ENCODE measurements at places on chromosomes 11 and 22. TPM values are rescaled to one million over a fixed set of nuclear protein-coding genes. Genes with fewer than 3 reads are reported as not detected.

GRCh38 chr11:60891103-60891741 lies 15.2 kb downstream of the PRPF19 start:
- no peak for DNase-seq
- no peak overlapping the region for H3K4me3 ChIP-seq
- H3K36me3 ChIP-seq: peaks cover 34% of the 10 kb centered on the region
- no peaks in the 10 kb centered on the region for H3K4me1 ChIP-seq

GRCh38 chr11:19889531-19889930 lies 176.9 kb downstream of the NAV2 start:
- no peaks in the 10 kb centered on the region for H3K27me3 ChIP-seq
- peaks cover 15% of the 10 kb centered on the region for H3K36me3 ChIP-seq
- DNase-seq: no peak
- H3K27ac ChIP-seq: no peak overlapping the region

Gene MMP13
- total RNA-seq: not detected

GRCh38 chr22:26889802-26890201 lies 232.4 kb downstream of the MIAT start:
- no peaks in the 10 kb centered on the region for H3K4me1 ChIP-seq
- DNase-seq: no peak
- no peak overlapping the region for H3K27ac ChIP-seq
- H3K36me3 ChIP-seq: no peaks in the 10 kb centered on the region
- no peaks in the 10 kb centered on the region for H3K27me3 ChIP-seq

GRCh38 chr11:123838659-123839058 lies 32.5 kb upstream of the OR6M1 start:
- no peaks in the 10 kb centered on the region for H3K27me3 ChIP-seq
- H3K4me3 ChIP-seq: no peak overlapping the region
- H3K36me3 ChIP-seq: no peaks in the 10 kb centered on the region
- H3K4me1 ChIP-seq: no peaks in the 10 kb centered on the region

DNA sequence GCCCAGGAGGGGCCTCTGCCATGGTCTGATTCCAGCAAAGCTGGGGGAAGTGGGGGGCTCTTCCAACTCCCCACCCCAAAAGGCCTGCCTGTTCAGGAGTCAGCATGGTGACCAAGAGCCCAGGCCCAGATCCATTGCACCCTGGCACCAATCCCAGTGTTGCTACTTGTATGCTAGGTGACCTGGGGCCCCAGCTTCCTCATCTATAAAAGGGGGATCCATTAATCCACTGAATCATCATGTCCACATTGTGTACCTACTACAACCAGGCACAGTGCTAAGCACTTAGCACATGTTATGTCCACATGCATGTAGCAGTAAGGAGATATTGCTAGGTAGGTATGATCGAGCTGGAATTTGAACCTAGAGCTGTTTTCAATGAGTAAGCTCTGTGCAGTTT lies 2.0 kb downstream of the SYT12 start:
- H3K27me3 ChIP-seq: peaks cover 7% of the 10 kb centered on the region
- no peak overlapping the region for H3K4me3 ChIP-seq
- no peak overlapping the region for H3K27ac ChIP-seq
- peaks cover 17% of the 10 kb centered on the region for H3K4me1 ChIP-seq
- no peak for DNase-seq

Gene TSGA10IP
- total RNA-seq: not detected

DNA sequence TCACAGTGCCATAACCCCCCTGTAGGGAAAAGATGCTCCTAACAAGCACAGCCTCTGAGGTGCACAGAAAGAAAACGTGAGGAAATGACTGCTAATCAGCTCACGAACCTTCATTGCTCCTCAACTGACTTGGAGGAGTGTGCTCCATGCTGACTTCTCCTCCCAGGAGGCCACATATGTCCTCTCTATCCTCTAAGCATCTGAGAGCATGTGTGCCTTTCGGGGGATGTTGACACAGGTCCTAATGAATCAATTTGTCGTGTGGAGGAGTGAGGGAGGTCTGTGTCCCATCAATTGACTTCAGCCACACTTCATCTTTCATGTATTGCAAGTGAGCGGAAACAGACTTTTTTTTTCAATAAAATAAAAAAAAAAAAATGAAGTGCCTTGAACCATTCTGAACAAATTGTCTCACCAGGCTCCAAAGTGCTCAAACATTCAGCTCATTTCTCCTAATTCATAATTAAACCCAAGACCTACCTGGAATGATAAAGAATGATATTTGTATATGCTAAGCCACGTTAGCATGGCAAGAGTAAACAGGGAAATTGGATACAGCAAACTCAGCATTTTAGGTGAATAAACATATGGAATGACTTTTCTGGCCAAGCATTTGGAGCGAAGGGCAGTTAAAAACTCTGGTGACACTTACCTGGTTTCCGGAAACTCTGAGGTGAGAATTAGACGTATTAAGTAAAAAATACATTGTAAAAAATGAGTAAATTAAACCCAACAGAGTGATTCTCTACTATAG lies 317.6 kb upstream of the FAT3 start:
- H3K27ac ChIP-seq: no peak overlapping the region
- H3K4me3 ChIP-seq: no peak overlapping the region
- no peaks in the 10 kb centered on the region for H3K4me1 ChIP-seq
- DNase-seq: no peak
- H3K27me3 ChIP-seq: no peaks in the 10 kb centered on the region

Gene TTLL8
- not detected for total RNA-seq

Gene OR6T1
- total RNA-seq: not detected

Gene CCDC87
- 0.86 TPM for total RNA-seq

GRCh38 chr11:81987829-81988472 lies 745.7 kb downstream of the FAM181B start:
- H3K27me3 ChIP-seq: no peaks in the 10 kb centered on the region
- H3K27ac ChIP-seq: no peak overlapping the region
- H3K36me3 ChIP-seq: no peaks in the 10 kb centered on the region
- H3K4me1 ChIP-seq: peaks cover 6% of the 10 kb centered on the region
- DNase-seq: peak; percentile 61
- no peak overlapping the region for H3K4me3 ChIP-seq

DNA sequence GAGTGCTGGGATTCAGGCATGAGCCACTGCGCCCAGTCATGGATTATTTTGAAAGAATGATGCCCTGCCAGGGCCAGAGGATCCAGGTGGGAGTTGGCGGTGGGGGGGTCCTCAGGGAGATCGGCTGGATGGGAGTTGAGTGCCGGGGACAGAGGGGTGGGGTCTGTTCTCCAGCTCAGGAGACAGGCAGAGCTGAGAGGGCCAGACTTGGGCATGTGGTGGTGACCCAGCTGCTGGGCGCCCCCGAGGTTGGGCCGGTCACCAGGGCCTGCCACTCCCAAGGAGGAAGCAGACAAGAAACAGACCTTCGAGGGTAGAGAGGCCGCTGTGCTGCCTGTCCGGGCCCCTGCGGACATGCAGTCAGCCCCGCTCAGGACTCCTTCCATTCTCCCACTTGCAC lies 11.8 kb upstream of the PRODH start:
- H3K27ac ChIP-seq: no peak overlapping the region
- H3K4me3 ChIP-seq: no peak overlapping the region

DNA sequence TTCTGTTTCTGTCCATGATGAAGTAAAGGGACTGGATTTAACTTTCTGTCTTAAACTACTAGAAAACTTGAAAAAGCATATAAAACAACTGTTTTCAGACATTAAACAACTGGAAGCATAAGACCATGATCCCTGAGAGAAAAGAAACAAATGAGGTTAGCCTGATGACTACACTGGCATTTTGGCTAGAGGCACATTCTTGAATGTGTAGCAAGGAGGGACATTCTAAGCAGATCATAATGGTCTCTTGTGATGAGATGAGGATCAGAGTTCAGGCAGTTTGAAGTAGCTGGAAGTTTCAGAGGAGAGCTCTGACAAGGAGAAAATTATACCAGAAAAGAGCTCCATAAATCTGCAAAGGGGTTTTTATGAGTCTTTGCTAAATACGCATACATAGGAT lies 75.4 kb downstream of the AASDHPPT start:
- no peak overlapping the region for H3K27ac ChIP-seq

- no peaks in the 10 kb centered on the region for H3K36me3 ChIP-seq
- H3K4me1 ChIP-seq: no peaks in the 10 kb centered on the region
- DNase-seq: peak; percentile 64
- peak overlapping the region; percentile 85 for H3K4me3 ChIP-seq
- peak overlapping the region; percentile 88 for H3K27ac ChIP-seq
Observed at GRCh38 chr22:45670981-45671782, 452 bp upstream of the ATXN10 start.

DNA sequence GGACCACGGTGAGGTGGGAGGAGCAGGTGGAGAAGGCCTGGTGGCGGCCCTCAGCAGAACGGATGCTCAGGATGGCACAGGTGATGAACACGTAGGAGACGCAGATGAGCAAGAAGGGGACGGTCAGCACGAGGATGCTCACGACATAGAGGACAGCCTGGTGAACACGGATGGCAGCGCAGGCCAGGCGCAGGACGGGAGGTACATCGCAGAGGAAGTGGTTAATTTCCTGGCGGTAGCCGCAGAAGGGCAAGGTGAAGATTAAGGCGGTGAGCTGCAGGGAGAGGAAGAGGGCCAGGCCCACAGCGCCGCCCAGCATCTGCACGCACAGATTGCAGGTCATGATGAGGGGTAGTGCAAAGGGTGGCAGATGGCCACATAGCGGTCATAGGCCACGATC lies 24.0 kb upstream of the OR10W1 start:
- H3K27me3 ChIP-seq: no peaks in the 10 kb centered on the region
- no peak for DNase-seq
- H3K36me3 ChIP-seq: no peaks in the 10 kb centered on the region

GRCh38 chr22:45887202-45888131 lies 89.5 kb downstream of the WNT7B start:
- no peaks in the 10 kb centered on the region for H3K36me3 ChIP-seq
- H3K27me3 ChIP-seq: no peaks in the 10 kb centered on the region
- H3K4me1 ChIP-seq: peaks cover 21% of the 10 kb centered on the region
- no peak overlapping the region for H3K27ac ChIP-seq
- H3K4me3 ChIP-seq: no peak overlapping the region

DNA sequence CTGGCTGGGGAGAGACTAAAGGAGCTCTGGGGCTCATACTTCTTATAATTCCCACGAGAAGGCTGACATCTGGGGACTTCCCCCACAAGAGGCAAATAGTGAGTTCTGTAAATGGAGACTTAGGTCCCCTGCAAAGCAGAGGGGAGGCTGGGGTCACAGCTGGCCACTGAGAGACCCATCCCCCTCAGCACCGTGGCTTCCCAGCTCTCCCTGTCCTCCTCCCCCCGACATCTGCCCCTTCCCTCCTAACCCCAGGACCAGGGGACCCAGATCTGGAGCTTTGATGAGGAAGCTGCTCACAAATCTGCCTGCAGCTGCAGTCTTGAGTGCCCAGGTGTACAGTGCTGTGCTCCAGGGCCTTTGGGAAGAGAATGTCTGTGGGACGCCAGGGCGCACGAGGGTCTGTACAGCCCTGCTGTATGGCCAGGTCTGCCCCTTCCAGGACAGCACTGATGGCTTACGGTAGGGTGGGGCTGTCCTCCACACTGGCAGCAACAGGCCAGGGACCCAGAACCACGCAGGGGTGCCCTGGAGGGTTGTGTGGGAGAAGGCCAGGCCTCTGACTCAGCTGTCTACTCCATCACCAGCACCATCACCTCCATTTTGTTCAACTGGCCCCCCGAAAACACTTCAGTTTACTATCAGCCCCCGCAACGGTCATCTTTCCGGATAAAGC lies 1.1 kb downstream of the RGL4 start:
- H3K27ac ChIP-seq: no peak overlapping the region
- H3K4me1 ChIP-seq: no peaks in the 10 kb centered on the region
- DNase-seq: no peak
- H3K4me3 ChIP-seq: no peak overlapping the region
- H3K27me3 ChIP-seq: no peaks in the 10 kb centered on the region

Gene MMP27
- not detected for total RNA-seq

Gene NXPE4
- not detected for total RNA-seq

DNA sequence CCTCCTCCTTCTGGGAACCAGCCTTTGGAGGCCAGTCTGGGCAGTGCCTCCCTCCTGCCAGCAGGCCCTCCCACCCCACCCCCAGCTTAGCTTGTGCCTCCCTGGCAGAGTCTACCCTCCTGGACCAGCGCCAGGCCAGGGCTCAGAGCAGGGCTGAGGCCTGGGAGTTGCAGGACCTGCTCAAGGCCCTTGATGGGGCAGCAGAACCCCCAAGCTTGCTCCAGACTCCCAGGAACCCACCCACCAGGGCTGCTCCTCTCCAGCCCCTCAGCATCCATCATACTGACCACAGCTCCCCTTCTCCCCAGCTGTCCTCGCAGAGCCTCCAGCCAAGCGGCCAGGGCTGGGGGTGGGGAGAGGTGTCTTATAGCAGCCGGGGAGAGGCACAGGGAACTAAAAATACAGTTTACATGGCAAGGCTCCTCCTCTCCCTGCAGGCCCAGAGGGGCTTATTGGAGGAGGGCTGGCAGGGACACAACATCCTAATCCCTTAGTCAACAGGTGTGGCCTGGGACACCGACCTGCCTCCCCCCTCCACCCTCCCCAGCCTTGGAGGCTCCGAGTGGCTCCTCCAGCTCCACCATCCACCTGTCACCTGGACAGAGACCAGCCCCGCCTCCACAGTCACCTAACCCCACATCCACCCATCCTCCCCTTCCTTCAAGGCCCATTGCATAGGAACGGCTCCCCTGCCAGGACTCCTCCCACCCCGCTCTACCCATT lies 5.2 kb upstream of the MB start:
- H3K27ac ChIP-seq: peak overlapping the region; percentile 92
- no peaks in the 10 kb centered on the region for H3K4me1 ChIP-seq
- no peak for DNase-seq
- no peaks in the 10 kb centered on the region for H3K27me3 ChIP-seq

- DNase-seq: no peak
- H3K4me1 ChIP-seq: peaks cover 23% of the 10 kb centered on the region
- peak overlapping the region; percentile 62 for H3K4me3 ChIP-seq
- H3K36me3 ChIP-seq: no peaks in the 10 kb centered on the region
- H3K27me3 ChIP-seq: peaks cover under 1% of the 10 kb centered on the region
Observed at GRCh38 chr11:287821-288477, 977 bp upstream of the PGGHG start.

GRCh38 chr11:125514336-125515101 lies 18.5 kb upstream of the FEZ1 start:
- DNase-seq: no peak
- no peaks in the 10 kb centered on the region for H3K36me3 ChIP-seq
- no peak overlapping the region for H3K4me3 ChIP-seq
- H3K27ac ChIP-seq: no peak overlapping the region
- H3K4me1 ChIP-seq: no peaks in the 10 kb centered on the region

GRCh38 chr11:103656382-103656781 lies 380.1 kb upstream of the DDI1 start:
- no peak overlapping the region for H3K27ac ChIP-seq
- no peaks in the 10 kb centered on the region for H3K36me3 ChIP-seq
- no peak for DNase-seq
- H3K4me3 ChIP-seq: no peak overlapping the region
- no peaks in the 10 kb centered on the region for H3K4me1 ChIP-seq

DNA sequence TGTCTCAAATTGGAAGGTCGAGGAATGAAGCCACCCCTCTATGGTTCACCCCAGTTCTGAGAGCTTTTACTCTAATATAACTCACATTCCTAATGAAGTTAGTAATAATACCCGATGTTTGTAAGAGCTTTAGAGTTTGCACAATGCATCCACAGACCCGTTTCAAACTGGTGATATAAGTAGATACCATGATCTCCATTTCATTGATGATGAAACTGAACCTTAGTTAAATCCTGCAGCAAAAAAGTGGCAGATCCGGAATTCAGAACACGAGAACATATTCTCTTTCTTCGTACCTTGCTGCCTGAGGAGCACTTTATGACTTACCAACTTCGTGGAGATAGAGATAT lies 757 bp upstream of the RBFOX2 start:
- no peaks in the 10 kb centered on the region for H3K27me3 ChIP-seq
- peak overlapping the region; percentile 95 for H3K27ac ChIP-seq
- no peak for DNase-seq
- H3K36me3 ChIP-seq: no peaks in the 10 kb centered on the region

- H3K4me1 ChIP-seq: no peaks in the 10 kb centered on the region
- no peak overlapping the region for H3K4me3 ChIP-seq
- no peak for DNase-seq
- no peaks in the 10 kb centered on the region for H3K36me3 ChIP-seq
- H3K27ac ChIP-seq: no peak overlapping the region
Observed at GRCh38 chr11:11420899-11421285, 67.8 kb upstream of the CSNK2A3 start.

Gene APLNR
- 6.3 TPM for total RNA-seq

Gene WNT11
- total RNA-seq: 6.8 TPM
